ENCODE measurements at places on chromosomes 5 and 9.
A peak's percentile ranks its signal among the peaks of the same experiment; 100 is the strongest.

GRCh38 chr9:79980432-79980831 is 408.7 kb downstream of the TLE4 start:
- DNase-seq, result no peak

- no peak for DNase-seq
Observed at GRCh38 chr5:136901-137300, 44.9 kb downstream of the PLEKHG4B start.

- DNase-seq, result peak; percentile 2
Observed at GRCh38 chr5:115050866-115051265, 118.8 kb downstream of the TRIM36 start.

DNA sequence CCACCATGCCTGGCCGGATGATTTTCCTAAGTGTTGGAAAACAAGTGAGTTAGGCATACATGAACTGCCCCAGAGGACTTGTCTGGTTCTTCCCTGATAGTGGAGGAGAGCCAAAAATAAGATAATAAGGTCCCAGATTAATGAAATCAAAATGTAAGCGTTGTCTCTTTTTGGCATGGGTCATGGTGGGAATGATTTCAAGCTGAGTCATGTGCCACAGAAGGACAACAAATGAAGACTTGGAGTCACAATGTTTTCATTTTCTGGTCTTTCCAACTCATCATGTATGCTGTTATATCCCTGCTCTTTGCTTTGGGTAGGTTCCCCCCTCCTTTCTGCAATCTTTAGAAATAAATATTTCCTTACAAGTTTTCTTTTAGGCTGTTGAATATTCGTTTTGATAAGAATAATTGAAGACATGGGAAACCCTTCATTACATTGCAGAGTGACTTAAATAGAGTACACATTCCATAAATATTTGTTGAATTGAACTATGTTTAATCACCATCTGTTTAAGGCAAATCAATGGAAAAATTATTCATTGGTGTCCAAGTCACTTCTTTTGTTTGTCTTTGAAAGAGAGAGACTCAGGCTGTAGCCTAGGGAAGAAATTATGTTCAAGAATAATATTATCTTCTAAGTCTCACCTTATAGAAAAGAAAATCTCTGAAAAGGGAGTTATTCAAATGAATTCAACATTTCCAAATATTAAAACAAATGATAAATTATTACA is 196.3 kb downstream of the CSNK1G3 start:
- peak; percentile 90 for DNase-seq

DNA sequence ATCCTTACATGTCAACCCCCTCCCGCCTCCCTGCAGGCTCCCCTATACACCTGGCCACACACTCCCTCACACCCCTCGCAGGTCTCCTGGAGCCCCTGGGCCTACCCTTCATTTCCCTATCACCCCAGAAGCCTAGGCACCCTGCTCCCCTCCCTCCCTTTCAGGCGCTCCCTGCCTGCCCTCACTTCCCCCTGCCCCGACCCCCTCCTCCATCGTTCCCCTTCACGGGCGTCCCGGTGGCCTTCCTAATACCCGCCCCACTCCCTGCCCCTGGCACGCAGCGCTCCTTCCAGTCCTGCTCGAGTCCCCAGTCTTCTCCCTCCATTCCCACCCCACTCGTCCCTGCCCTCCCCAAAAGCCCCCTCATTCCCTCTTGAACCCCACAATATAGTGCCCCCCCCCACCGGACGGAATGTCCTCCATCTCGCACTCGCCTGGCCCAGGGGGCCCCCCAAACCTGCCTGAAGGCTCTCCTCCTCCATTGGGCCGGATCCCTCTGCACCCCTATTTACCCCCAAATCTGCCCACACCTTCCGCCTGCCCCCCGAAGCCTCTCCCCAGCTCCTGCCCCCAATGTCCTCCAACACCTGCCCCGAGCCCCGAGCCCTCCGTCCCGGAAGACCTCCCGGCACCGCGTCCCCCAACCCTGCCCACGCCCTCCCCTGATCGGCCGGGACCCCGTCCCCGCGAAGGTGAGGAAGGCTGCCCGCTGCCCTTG is 746 bp downstream of the STRBP start:
- DNase-seq, result no peak

- no peak for DNase-seq
Observed at GRCh38 chr5:158436271-158437065, 577.5 kb upstream of the CLINT1 start.

DNA sequence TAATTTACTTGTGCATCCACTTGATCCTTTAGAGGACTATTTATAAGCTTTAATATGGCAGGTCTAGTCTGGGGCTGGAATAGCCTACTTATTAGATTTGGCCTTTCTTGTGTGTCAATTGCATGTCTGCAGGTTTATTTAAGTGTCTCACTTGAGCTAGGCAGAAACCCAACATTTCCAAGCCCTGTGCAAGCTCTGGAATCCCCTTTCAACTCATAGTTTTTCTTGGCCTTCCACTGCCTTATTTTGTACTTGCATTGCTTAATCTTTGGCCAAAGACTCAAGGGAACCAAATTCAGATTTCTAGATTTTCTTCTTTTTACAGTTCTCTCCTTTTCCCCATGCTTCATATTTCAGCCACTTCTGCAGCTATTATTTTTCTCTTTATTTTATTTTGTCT is 102.4 kb upstream of the RFX3 start:
- peak; percentile 80 for DNase-seq

DNA sequence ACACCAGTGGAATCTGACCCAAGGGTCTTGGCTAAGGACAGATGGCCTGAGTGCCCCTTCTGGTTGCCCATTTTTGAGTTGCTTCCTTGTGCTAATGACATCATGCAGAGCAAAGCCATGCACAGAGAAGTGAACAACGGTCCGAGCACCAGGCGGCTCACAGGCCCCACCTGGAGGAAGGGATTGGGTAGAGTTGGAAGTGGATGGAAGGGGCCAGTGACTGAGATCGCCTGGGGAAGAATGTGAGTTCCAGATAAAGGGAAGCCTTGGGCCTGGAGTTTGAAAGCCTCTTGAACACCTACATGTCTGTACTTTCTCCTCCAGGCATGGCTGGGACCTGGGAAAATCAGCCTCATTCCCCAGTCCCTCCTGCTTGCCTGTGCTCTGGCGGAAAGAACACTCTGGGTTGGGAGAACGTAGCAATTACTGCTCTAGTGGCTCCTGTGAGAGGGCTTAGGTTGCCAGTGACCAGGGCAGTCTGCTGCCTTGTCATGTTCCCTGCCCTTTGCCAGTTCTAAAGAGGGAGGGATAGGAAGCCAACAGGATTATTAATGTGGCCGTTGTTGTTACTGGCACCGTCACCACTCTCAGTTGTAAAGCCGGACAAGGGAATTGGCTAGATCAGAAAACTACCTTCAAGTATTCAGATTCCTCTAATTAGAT is 62.5 kb upstream of the PTPN3 start:
- no peak for DNase-seq

GRCh38 chr9:27212621-27213020 is 84.3 kb downstream of the EQTN start:
- DNase-seq, result no peak

DNA sequence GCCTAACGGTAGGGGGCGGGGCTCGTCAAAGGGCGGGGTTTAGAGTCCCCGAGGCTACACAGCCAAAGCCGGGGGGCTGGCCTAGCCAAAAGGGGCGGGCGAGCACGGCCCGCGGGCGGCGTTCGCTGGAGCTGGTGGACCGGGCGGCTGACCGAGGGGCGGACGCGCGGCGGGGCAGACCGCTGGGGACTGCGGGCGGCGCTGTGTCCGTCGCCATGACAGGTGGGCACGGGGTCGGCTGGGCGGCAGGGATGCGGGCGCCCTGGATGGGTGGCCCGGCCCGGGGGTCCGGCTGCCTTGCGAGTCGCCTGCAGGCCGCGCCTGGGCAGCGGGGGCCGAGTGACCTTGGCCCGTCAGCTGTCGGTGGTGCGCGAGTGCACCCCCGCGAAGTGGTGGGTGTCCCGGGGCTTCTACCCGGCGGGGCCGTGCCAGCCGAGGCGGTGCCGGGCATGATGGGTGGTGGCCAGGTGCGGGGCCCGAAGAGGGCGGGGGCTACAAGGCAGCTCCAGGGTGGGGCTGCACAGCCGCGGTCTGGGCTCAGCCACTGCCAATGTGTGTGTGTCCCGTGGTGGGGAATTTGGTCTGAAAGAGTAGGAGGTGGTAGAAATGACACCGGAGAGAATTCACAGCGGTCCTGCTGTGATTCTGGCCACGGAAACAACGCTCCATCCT is at the start of gene CARD19:
Gene CARD19, plus strand, starts transcription at position 87 of the 672 bp plus-strand sequence. Its CDS starts 129 bp downstream, at position 216.
- DNase-seq, result peak; percentile 43

- peak; percentile 16 for DNase-seq
Observed at GRCh38 chr9:91809581-91810285, 140.3 kb downstream of the ROR2 start.

DNA sequence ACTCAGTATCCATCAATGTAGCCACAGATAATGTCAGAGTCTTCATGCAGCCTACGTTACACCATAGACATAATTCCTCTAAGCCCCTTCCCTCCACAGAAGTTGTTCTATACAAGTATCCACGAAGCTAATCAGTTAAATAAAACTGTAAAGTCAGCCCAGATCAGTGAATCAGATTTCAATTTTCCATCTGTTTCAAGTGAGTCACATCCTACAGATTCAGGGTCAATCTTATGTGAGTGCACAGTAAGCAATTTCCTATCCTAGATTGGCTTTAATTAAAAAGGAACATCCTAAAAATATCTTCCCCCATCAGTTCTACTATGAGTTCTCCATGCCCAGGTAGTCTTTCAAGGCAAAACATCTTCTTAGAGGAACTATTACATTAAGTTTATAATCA is 402.5 kb downstream of the EFNA5 start:
- no peak for DNase-seq

- DNase-seq, result no peak
Observed at GRCh38 chr9:132439153-132439552, 29.1 kb downstream of the CFAP77 start.

- DNase-seq, result no peak
Observed at GRCh38 chr5:134714541-134714940, 23.8 kb upstream of the CAMLG start.

DNA sequence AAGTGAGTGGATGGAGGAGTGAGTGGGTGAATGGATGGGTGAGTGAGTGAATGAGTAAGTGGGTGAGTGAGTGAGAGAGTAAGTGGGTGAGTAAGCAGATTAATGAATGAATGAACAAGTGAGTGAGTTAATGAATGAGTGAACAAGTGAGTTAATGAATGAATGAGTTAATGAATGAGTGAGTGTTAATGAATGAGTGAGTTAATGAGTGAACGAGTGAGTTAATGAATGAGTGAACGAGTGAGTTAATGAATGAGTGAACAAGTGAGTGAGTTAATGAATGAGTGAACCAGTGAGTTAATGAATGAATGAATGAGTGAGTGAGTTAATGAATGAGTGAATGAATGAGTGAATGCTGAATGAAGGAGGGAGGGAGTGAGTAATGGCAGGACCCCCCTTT is 26.4 kb downstream of the NKD2 start:
- no peak for DNase-seq

DNA sequence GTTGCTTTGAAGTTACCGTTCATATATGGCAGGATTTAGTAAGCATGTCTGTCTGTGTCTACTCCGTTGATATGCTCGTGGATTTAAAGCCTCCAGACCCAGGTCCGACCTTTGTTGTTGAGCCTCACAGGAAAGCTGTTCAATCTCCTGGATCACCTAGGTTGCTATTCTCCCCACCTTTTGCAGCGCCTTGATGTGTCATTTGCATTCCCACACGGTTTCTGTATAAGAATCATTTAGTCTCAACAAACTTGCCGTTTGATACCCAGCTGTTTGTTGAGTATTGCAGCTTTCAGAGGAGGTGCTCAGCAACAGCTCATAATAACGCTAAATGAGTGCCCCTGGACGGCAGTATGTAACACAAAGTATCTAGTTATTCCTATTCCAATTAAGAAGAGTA is 1.2 kb upstream of the ADGRV1 start:
- no peak for DNase-seq

GRCh38 chr5:69261034-69261433 is 26.3 kb downstream of the CDK7 start:
- no peak for DNase-seq

- DNase-seq, result no peak
Observed at GRCh38 chr9:90259311-90260246, 383.0 kb downstream of the DIRAS2 start.

GRCh38 chr5:170314541-170315095 is 17.0 kb upstream of the LCP2 start:
- DNase-seq, result no peak

GRCh38 chr5:168513861-168514428 is 15.2 kb upstream of the FBLL1 start:
- DNase-seq, result no peak

GRCh38 chr9:99000476-99001395 is 57.0 kb downstream of the COL15A1 start:
- peak; percentile 87 for DNase-seq

- peak; percentile 14 for DNase-seq
Observed at GRCh38 chr5:168015506-168015905, 275.9 kb upstream of the WWC1 start.

DNA sequence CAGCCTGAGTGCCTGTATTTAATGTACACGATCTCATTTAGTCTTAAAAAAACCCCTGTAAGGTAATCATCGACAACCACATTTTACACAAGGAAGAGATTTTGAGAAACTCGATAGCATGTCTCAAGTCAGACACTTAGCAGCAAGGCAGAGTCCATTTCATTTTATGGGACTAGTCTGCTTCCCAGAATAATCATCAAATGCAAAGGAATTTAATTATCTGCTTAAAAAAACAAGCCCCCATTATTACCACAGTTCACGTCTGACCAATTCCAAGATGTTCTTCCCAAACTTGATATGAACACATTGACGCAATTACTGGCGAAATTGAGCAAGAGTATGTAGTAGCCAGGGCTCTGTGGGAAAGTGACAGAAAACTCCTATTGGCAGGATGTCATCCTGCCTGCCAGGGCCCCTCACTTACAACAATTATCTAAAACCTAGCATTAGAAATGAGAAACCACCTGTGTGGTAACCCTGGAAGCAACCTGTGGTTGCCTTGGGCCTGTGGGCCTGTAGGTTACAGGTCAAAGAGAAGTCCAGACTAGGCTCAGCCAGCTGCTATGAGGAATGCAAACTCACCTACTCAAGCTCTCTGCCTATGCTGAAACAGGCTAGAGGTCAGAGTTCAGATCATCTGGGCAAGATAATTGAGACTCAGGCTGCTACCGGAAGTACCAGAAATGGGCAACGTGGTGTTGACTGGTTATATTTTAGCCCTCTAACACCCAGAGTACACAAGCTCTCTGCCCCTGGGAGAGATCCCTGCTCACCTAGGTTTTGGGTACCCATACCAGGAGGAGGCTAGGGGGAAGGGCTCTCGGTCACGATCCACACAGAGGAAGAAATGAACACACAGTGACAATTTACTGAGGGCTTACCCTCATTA is 1.6 kb downstream of the B4GALT1 start:
- peak; percentile 98 for DNase-seq

Measured in fibroblast of the aortic adventitia (primary cell).